ENCODE measurements at places on chromosomes 5 and 9.
A peak's percentile ranks its signal among the peaks of the same experiment; 100 is the strongest.

DNA sequence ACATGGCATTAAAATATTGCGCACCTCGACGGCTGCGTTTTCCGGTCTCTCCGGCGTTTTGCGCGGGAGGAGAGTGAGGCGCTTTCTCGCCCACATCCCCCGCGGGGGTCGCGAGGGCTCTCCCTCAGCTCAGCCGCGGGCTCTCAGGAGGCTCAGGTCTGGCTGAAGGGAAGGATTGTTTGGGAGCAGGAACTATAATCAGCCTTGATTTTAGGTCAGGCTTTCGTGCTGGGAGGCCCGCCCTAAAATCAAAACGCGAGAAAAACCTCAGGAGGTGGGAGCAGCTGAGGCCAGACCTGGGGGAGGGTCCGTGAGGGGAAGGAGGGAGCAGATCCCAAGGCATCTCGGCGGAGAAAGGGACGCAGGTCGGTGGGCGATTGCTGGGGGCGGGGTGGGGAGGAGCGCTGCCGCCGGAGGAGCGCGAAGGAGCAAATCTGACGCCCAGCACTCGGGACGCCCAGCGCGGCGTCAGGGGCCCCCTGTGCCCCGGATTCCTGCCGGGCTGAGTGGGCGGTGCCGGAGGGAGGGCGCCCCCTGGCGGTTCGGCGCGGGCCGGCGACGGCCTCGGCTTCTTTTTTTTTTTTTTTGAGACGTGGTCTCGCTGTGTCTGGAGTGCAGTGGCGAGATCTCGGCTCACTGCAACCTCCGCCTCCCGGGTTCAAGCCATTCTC, 18.7 kb upstream of the RNF130 start:
- DNase-seq: peak; percentile 84

DNA sequence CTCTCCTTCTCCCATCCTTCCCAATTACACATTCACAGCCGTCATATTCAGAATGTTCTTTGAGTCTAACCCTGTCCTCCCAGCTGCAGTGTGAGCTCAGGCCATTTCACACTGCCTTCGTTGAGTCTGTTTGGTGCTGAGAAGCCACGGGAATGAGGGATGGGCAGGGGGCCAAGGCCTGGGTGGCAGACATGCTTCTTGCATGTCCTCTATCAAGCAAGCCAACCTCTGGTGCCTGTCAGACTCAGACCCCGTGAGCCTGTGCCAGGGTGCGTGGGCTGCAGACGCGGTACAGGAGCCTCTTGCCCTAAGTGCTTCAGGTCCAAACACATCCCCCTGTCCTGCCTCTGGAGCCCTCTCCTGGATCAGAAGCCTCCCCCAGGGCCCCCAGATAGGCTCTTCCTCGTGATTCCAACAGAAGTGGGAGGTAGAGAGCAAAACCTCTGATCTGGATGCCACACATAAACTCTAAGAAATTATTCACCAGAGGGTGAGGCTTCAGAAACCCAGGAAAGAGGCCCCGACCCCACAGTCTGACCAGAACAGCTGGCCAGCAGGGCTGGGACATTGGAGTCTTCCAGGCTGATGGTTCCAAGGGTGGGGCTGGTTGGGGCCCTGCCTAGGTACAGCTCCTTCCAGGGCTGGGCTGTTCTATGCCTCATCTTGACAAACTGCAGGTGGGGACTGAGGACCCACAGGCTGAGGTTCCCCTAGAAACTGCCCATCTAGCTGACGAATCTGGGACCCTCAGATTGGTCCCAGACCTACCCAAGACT, 46.7 kb upstream of the CDKN2AIPNL start:
- no peak for DNase-seq

DNA sequence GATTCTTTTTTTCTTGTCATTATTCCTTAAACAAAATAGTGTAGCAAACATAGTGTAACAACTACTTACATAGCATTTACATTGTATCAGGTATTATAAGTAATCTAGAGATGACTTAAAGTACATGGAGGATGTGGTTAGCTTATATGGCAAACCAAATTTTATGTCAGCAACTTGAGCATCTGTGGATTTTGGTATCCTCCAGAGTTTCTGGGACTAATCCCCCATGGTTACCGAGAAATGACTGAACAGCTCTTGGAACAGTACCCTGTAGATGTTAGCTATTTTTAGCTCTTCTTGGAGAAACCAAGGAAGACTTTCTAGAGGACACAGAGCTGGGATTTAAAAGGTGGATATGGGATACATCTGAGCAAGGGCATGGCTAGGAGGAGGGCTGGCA, 157.6 kb upstream of the KLF4 start:
- no peak for DNase-seq

DNA sequence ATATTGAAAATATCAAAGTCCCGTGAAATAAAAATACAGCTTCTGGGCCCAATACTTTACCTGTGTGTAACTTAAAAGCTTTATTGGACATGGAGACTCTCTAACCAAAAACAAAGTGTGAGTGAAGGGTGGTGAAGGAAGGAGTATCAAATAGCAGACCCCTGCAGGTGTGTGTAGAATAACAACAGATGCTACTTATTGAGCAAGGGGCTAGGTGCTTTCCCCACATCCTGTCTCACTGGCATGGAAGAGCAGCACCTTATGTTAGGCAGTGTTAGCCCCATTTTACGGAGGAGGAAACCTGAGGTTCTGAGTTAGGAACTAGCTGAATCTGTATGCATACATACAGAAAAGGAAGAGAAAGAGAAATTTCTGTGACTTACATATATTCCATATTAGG, 21.8 kb downstream of the SLIT3 start:
- no peak for DNase-seq

- no peak for DNase-seq
Observed at GRCh38 chr5:176899946-176900779, 1.0 kb upstream of the HK3 start.

- DNase-seq: no peak
Observed at GRCh38 chr5:133113331-133114061, 61.7 kb downstream of the HSPA4 start.

DNA sequence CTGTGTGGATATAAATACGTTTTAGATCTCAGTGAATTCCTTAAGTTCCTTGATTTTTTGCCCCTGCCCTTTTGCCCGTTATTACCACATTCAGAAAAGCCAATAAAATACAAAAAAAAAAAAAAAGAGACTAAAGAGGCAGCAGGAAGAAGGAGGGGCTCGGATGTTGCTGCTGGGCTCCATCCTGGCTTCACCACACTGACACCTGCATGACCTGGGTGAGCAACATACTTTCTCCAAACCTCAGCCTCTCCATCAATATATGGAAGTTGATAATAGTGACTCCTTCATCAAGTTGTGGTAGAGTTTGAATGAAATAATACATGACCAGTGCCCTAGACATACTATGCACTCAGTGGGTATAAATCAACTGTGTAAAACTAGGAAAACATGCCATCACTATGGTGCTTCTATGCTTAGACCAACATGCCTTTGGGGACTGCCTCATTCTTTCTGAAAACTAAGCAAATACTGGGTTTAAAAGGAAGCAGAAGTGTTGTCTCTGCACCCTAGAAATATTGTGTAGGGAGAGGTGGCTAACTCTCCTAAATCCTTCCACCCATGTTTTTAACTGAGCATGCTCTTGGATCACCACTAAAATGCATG, 243.0 kb downstream of the PIK3R1 start:
- peak; percentile 46 for DNase-seq

DNA sequence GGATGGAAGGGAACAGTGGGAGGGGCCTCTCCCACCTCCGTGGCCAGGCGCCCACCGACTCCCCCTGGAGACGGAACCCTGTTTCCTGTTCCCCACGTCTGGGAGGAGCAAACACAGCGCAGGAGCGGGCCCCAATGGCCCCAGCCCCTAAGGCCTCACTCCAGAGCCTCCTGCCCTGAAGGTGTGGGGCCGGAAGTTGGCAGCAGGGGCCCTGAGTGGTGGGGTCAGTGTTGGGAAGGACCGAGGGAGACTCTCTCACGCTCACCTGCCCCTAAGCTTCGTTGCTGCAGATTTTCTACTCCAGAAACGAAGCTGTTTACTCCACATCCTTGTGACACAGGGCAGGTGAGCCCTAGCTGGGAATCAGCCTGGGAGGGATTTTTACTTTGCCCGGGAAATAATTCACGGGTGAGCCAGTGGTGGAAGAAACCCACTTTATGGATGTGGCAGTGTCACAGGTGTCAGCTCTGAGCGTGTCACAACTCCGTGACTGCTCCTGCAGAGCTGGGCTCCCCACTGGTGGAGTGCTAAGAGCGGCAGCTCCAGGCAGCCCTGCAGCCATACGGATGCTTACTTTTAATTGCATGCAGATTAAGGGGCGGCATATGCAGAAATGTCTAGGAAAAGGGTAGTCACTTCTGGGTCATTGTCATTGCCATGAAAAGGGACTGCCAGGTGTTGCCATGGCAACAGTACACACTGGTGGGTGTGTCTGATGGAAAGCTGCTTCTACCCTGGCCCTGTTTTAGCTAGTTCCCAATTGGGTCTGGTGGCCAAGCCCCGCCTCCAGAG, 77.5 kb upstream of the OLFM1 start:
- no peak for DNase-seq

GRCh38 chr5:73902327-73903051, 276.5 kb downstream of the ARHGEF28 start:
- peak; percentile 73 for DNase-seq

DNA sequence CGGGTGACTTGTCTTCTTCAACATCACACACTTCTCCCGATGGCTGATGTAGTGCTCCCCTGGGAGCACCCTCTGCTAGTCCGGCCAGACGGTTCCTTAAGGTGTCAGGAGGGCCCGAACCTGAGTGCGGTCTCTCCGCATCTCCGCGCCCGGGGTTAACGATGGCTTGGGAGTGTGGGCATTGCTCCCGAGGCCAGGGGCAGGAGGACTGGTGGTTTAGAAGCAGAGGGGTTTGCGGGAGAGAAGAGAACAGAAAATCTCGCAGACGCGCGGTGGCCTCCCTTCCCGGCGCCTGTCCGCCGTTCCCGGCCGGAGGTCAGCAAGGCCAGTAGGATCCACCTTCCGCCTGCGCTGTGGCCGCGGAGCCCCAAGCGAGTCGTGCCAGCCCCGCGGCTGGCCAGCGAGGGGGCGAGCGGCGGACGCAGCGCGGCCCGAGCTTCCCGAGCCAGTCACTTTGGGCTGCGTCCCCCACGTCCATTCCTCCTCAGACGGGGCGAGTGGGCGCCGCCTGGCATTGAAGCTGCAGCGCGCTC, 700 bp downstream of the CDO1 start:
- peak; percentile 18 for DNase-seq

DNA sequence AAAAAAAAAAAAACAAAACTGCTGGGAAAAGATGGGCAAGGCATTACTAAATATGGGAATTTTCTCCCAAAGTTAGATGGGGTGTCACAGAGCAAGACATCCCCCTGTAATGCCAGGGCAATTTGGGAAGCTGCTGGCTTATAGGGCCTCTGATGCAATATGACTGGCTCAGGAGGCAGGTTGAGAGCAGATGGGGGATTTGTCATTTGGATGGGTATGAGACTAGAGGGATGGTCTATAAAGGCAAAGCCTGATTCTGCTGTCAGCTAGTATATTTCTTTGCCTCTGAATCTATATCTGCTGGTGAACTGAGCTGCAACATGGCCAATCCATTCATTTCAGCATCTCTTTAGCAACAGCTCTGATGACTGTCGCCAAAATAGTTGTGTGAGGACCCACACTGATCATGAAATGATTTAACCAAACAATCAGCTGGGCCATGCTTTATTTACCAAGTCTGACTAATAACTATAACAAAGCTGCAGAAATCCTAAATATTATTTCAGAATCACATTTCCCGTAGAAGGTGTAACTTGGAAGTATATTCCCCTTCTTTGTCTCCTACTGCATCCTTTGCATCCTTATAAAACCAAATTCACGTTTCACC, 455.1 kb upstream of the ZNF608 start:
- no peak for DNase-seq

DNA sequence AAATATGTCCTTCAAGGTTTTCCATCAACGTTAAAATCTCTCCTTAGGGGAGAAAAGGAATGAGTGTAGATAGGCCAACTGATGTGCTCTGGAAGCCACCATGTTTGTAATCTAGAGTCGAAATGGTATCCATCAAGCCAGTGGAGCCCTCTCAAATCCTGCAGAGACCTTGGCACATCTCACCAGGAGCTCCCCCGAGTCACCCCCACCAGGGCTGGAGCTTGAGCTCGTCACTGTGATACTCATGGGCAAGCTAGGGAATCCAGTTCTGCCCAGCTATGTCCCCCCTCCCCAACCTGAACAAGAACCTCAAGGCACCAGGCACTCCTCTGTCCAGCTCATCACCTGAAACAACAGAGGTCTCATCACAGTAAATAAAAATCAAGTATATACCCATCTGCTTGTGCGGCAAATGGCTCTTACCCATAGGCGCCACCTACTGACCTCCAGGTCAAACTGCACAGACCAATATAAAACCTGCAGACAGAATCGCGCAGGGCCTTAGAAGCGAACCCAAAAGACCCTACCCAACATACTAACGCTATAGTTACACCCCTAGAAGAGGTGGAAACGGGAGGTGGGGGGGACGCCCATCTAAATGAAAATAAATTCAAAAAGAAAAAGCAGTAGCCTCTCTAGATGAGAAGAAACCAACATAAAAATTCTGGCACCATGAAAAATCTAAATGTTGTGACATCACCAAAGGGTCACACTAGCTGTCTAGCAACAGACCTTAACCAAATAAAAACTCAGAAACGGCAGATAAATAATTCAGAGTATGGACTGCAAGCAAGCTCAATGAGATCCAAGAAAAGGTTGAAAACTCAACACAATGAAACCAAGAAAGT, 75.0 kb downstream of the TTC39B start:
- DNase-seq: peak; percentile 47
